ENCODE measurements at places on chromosomes 4 and X. TPM values are rescaled to one million over a fixed set of nuclear protein-coding genes. Genes with fewer than 3 reads are reported as not detected.

DNA sequence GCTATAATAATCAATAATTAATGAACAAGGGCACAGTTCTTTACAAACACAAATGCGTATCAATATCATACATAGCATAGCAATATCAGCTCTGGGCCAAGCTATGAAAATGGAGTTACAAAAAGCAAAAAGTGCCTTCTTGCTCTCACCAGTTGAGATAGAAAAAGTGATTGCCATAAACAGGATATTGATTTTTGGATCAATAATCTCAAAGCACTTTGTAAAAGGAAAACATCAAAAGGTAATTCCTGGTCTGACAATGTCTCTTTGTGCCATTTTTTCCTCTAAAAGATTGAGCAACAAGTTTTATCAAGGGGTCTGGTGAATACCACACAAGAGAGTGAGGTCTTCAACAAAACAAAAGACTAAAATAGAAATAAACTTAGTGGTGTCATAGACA lies 42.4 kb downstream of the ABCB7 start:
- DNase-seq: no peak

DNA sequence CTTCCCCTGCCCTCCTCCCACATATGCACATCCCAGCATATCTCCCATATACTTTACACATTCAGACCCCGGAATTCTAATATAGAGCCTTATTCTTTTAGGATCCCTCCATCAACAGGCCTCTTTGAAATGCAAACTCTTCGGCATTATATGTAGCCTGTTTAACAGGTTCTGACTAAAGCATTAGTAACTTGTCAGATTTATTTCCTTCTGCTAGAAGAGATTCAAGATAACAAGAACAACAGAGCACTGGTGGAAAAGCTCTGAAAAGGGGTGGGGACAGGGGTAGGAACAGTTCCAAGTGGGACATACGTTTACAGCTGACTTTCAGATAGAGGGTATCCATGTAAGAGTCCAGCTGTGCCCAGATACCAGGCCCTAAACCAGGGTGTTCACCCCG lies 31.7 kb upstream of the PRPS1 start:
- DNase-seq: no peak

DNA sequence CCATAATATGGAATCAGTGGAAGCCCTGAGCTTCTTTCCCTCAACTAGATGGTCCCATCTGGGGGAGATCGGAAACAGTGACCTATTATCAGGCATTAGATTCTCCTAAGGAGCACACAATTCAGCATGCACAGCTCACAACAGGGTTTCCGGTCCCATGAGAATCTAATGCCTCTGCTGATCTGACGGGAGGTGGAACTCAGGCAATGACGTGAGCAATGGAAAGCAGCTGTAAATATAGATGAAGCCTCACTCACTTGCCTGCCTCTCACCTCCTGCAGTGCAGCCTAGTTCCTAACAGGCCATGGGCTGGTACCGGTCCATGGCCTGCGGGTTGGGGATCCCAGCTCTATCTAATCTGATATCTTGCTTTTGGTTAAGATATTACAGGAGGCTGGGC lies 88.9 kb downstream of the COX7B2 start:
- no peak for DNase-seq

- DNase-seq: no peak
Measured at GRCh38 chrX:86369847-86370630, 221.8 kb downstream of the DACH2 start.

- DNase-seq: no peak
Measured at GRCh38 chrX:69152417-69152841, 12.8 kb downstream of the PJA1 start.

- DNase-seq: no peak
Measured at GRCh38 chrX:71814123-71814912, 51.2 kb downstream of the CXorf49B start.

GRCh38 chr4:54005475-54005874 lies 58.9 kb downstream of the CHIC2 start:
- DNase-seq: no peak

DNA sequence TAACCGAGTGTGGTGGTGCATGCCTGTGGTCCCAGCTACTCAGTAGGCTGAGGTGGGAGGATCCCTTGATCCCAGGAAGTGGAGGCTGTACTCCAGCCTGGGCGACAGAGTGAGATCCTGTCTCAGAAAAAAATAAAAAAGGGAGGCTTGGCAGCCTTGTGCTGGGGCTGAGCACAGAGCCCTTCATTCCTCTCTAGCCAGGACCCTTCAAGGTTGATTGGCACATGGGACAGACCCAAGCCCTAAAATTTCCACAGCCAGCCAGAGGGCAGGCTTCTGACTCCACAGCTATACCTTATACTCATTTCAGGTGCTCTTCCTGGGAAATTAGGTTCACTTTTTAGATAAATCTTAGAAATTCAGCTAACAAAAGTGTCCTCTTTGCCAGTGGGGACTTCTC lies 553.0 kb upstream of the CPEB2 start:
- DNase-seq: no peak

- no peak for DNase-seq
Measured at GRCh38 chrX:23035493-23035892, 35.7 kb downstream of the DDX53 start.

- no peak for DNase-seq
Measured at GRCh38 chr4:176824645-176825366, 32.1 kb upstream of the VEGFC start.

DNA sequence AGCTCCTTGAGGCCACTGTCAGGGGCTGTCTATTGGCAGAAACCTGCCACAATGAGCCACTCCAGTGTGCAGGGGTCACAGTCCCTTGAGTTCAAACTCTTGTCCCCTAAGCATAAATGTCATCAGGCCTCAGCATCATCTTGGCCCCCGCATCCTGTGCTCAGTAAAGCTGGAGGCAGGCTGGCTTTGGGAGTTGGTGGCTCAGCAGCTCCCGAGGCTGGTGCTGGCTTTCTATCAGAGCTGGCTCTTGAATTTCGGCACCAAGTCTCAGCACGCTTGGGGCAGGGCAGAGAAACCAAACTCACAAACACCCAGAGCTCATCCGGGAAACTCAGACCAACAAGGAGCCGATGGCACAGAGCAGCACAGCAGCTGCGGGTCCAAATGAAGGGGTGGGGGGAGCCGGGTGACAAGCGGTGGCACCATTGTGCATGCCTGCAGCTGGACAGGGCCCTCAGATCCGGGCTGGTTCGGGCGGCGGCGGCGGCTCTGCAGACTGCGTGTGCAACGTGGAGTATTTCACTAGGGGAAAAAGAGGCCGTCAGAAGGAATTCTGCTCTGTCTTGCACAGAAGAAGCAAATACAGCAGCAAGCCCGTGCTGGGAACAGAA lies 75.5 kb downstream of the MTMR1 start:
- no peak for DNase-seq

GRCh38 chr4:35538807-35539206 lies 705.5 kb downstream of the ARAP2 start:
- no peak for DNase-seq

GRCh38 chrX:132657876-132658275 lies 169.0 kb upstream of the MBNL3 start:
- DNase-seq: no peak

DNA sequence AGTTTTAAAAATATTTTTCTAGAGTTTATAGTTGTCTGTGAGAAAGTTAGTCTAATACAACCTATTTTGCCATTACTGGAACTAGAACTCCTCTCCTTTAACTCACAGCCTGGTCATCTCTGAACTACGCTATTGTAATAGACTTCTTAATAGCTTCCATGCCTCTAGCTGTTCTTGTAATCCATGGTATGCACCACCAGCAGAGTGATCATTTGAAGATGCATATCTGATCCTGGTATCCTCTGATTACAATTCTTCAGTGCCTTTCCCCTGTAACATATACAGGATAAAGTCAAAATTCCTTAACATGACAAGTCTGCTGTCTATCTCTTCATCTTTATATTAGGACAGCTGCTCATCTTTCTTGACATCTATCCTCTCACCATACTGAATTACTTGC lies 37.6 kb upstream of the NALF2 start:
- DNase-seq: no peak

DNA sequence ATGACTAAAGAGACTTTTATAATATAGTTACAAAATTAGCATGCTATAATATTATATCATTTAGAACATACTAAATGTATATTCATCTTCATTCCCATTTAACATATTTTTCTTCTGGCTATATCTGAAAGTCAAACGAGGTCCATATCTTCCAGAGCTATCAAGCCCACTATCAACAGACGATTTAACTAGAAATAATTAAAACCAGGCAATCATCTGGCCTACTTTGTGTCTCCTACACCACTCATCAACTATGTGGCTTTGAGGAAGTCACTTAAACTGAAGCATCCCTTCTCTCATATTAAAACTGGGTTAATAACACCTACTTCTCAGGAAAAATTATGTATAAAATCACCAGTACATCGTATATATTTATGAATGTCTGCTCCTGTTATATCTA lies 1330.5 kb upstream of the PABPC4L start:
- DNase-seq: no peak

- no peak for DNase-seq
Measured at GRCh38 chr4:163072222-163072621, 94.5 kb downstream of the NAF1 start.

DNA sequence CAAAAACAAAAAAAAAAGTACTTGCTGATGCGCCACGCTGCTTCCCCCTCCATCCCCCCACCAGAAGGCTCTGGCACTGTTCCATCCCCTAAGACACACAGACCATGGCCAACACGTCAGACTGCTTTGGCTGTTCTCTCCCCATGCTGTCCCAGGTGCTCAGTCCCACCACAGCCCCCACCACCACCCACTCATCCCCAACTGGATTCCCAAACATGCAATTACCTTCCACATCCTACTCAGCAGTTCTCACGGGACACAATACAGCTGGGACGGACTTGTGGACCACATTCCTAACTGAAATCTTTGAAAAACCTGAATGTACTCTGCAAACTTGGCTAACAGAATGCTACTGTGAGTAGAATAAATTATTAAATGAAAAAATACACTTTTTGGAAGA lies 8.6 kb downstream of the FAT1 start:
- no peak for DNase-seq

GRCh38 chrX:136215559-136215958 lies 35.6 kb downstream of the MAP7D3 start:
- DNase-seq: no peak

Gene CDX4
- total RNA-seq: not detected

Gene AFAP1
- total RNA-seq: 62.2 TPM

Gene SMARCA1
- total RNA-seq: 78.0 TPM

Gene PDLIM3
- 18.2 TPM for total RNA-seq

Gene THAP6
- total RNA-seq: 18.6 TPM

Gene ZNF630
- total RNA-seq: 8.4 TPM

All from occipital lobe (tissue), 3 donors.